ENCODE measurements at places on chromosomes 1 and 21.

- H3K4me3 ChIP-seq: no peak overlapping the region
- H3K4me1 ChIP-seq: no peaks in the 10 kb centered on the region
- H3K27me3 ChIP-seq: peaks cover 5% of the 10 kb centered on the region
- H3K27ac ChIP-seq: no peak overlapping the region
- no peaks in the 10 kb centered on the region for H3K36me3 ChIP-seq
These were observed 7.0 kb downstream of the OR14I1 start for GRCh38 chr1:248695451-248696132.

DNA sequence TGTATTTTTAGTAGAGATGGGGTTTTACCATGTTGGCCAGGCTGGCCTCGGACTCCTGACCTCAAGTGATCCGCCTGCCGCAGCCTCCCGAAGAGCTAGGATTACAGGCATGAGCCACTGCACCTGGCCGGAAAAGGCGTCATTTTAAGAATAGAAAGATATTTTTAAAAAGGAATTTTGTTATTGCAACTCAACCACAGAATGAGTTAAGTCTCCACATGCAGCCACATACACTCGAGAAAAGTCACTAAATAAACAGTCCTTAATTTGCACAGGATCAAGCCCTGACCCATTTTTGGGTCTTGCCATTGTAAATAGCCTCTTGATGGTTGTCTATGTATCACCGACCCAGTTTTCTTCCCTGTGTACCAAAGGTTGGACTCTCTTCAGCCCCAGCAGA lies 85.5 kb downstream of the FBXO2 start:
- H3K4me1 ChIP-seq: no peaks in the 10 kb centered on the region
- H3K36me3 ChIP-seq: no peaks in the 10 kb centered on the region
- no peak overlapping the region for H3K4me3 ChIP-seq
- H3K27me3 ChIP-seq: no peaks in the 10 kb centered on the region
- no peak overlapping the region for H3K27ac ChIP-seq

GRCh38 chr1:64116537-64116936 lies 86.9 kb upstream of the UBE2U start:
- no peak overlapping the region for H3K4me3 ChIP-seq
- no peaks in the 10 kb centered on the region for H3K36me3 ChIP-seq
- H3K4me1 ChIP-seq: no peaks in the 10 kb centered on the region
- H3K27me3 ChIP-seq: no peaks in the 10 kb centered on the region
- DNase-seq: no peak
- no peak overlapping the region for H3K27ac ChIP-seq

DNA sequence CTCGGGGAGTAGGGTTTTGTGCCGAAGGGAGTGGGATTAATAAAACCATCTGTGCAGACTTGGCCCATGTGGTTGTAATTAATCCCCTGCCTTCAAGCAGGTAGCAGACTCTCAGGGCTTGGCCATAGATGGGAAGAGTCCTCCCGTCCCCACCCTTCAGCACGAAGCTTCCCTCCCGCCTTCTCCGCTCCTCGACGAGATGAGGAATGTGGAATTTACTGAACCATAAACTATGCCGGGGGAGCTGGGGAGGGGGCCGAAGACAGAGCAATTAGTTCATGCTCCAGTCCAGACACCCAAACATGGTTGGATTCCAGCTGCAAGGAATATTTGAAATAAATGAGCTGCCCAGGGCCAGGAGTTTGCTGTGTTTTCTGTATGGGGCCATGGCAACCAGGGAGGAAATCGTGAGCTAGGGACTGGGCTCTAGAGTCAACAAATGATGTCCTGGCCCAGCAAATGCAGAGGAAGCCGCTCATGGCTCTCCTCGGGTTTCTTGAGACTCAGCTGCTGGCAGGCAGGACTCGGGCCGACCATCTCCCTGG lies 78.8 kb downstream of the SPSB1 start:
- H3K4me1 ChIP-seq: no peaks in the 10 kb centered on the region
- no peaks in the 10 kb centered on the region for H3K27me3 ChIP-seq
- peaks cover 8% of the 10 kb centered on the region for H3K36me3 ChIP-seq
- H3K4me3 ChIP-seq: no peak overlapping the region

GRCh38 chr1:117466761-117467160 lies 99.5 kb downstream of the MAN1A2 start:
- H3K27ac ChIP-seq: no peak overlapping the region
- H3K36me3 ChIP-seq: no peaks in the 10 kb centered on the region
- H3K4me1 ChIP-seq: no peaks in the 10 kb centered on the region
- no peak overlapping the region for H3K4me3 ChIP-seq
- DNase-seq: no peak
- H3K27me3 ChIP-seq: no peaks in the 10 kb centered on the region

GRCh38 chr1:232737917-232738316 lies 67.3 kb upstream of the MAP10 start:
- H3K27me3 ChIP-seq: no peaks in the 10 kb centered on the region
- H3K27ac ChIP-seq: no peak overlapping the region
- no peaks in the 10 kb centered on the region for H3K4me1 ChIP-seq
- H3K4me3 ChIP-seq: no peak overlapping the region
- no peak for DNase-seq

DNA sequence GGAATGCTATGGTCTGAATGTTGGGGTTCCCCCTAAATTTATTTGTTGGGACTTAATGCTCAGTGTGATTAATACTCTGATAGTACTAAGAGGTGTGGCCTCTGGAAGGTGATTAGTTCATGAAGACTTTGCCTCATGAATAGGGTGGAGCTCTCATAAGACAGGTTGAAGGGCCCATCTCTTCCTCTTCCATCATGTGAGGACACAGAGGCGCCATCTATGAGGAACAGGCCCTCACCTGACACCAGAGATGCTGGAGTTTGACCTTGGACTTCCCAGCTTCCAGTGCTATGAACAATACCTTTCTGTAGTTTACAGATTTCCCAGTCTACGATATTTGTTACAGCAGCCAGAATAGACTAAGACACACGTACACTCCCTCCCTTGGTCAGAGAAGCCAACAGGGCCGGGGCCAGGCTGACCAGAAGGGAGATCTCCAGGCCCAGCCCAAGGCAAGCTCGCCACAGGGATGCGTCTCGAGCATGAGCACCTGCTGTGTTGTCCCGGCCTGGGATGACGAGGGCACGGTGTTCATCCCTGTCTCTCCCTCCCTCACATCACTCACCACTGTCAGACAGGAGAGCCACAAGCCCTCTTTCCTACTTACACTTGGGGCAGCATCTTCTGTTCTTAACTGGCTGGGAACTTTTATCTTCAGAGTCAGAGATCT lies 4.7 kb upstream of the ABCG1 start:
- H3K4me1 ChIP-seq: peaks cover 5% of the 10 kb centered on the region
- no peak overlapping the region for H3K4me3 ChIP-seq
- DNase-seq: peak; percentile 4

GRCh38 chr1:226355669-226356551 lies 46.9 kb upstream of the LIN9 start:
- no peak overlapping the region for H3K27ac ChIP-seq
- no peaks in the 10 kb centered on the region for H3K36me3 ChIP-seq
- no peak for DNase-seq
- no peaks in the 10 kb centered on the region for H3K4me1 ChIP-seq

- H3K4me1 ChIP-seq: no peaks in the 10 kb centered on the region
- no peaks in the 10 kb centered on the region for H3K27me3 ChIP-seq
- H3K4me3 ChIP-seq: no peak overlapping the region
- DNase-seq: no peak
- no peaks in the 10 kb centered on the region for H3K36me3 ChIP-seq
These were observed 160.7 kb upstream of the POU3F1 start for GRCh38 chr1:38207275-38207674.

GRCh38 chr1:192698731-192699130 lies 62.8 kb downstream of the RGS13 start:
- H3K4me1 ChIP-seq: peaks cover 16% of the 10 kb centered on the region
- no peaks in the 10 kb centered on the region for H3K36me3 ChIP-seq
- H3K27me3 ChIP-seq: no peaks in the 10 kb centered on the region
- H3K4me3 ChIP-seq: no peak overlapping the region

- H3K4me3 ChIP-seq: peak overlapping the region; percentile 90
- DNase-seq: peak; percentile 40
- no peaks in the 10 kb centered on the region for H3K27me3 ChIP-seq
- H3K4me1 ChIP-seq: peaks cover 19% of the 10 kb centered on the region
- H3K27ac ChIP-seq: peak overlapping the region; percentile 74
These were observed 722 bp downstream of the NPHP4 start for GRCh38 chr1:5991381-5992025.

- H3K4me3 ChIP-seq: no peak overlapping the region
- H3K4me1 ChIP-seq: peaks cover 38% of the 10 kb centered on the region
- no peaks in the 10 kb centered on the region for H3K27me3 ChIP-seq
- H3K36me3 ChIP-seq: peaks cover 15% of the 10 kb centered on the region
These were observed 24.4 kb downstream of the PLXNA2 start for GRCh38 chr1:208219659-208220282.

GRCh38 chr1:32962248-32962896 lies 2.2 kb downstream of the RNF19B start:
- DNase-seq: no peak
- H3K27me3 ChIP-seq: no peaks in the 10 kb centered on the region
- H3K36me3 ChIP-seq: no peaks in the 10 kb centered on the region
- no peak overlapping the region for H3K27ac ChIP-seq
- H3K4me3 ChIP-seq: no peak overlapping the region

GRCh38 chr1:182635871-182636270 lies 31.7 kb upstream of the RGS16 start:
- H3K27me3 ChIP-seq: no peaks in the 10 kb centered on the region
- H3K4me1 ChIP-seq: no peaks in the 10 kb centered on the region
- no peak for DNase-seq

- H3K27ac ChIP-seq: no peak overlapping the region
- H3K36me3 ChIP-seq: no peaks in the 10 kb centered on the region
- H3K4me3 ChIP-seq: no peak overlapping the region
- no peak for DNase-seq
- H3K27me3 ChIP-seq: no peaks in the 10 kb centered on the region
- H3K4me1 ChIP-seq: no peaks in the 10 kb centered on the region
These were observed 153.3 kb upstream of the C8B start for GRCh38 chr1:57118948-57119603.

- H3K36me3 ChIP-seq: no peaks in the 10 kb centered on the region
- no peak overlapping the region for H3K27ac ChIP-seq
- peaks cover 25% of the 10 kb centered on the region for H3K4me1 ChIP-seq
- no peak for DNase-seq
These were observed 28.6 kb downstream of the UAP1 start for GRCh38 chr1:162590101-162590500.

GRCh38 chr1:214747050-214747635 lies 144.1 kb downstream of the CENPF start:
- H3K4me3 ChIP-seq: no peak overlapping the region
- no peaks in the 10 kb centered on the region for H3K4me1 ChIP-seq
- no peak for DNase-seq

- H3K4me3 ChIP-seq: no peak overlapping the region
- H3K27me3 ChIP-seq: no peaks in the 10 kb centered on the region
- no peaks in the 10 kb centered on the region for H3K36me3 ChIP-seq
- peaks cover 33% of the 10 kb centered on the region for H3K4me1 ChIP-seq
- DNase-seq: no peak
- H3K27ac ChIP-seq: no peak overlapping the region
These were observed 2.4 kb downstream of the NTRK1 start for GRCh38 chr1:156862997-156863599.

DNA sequence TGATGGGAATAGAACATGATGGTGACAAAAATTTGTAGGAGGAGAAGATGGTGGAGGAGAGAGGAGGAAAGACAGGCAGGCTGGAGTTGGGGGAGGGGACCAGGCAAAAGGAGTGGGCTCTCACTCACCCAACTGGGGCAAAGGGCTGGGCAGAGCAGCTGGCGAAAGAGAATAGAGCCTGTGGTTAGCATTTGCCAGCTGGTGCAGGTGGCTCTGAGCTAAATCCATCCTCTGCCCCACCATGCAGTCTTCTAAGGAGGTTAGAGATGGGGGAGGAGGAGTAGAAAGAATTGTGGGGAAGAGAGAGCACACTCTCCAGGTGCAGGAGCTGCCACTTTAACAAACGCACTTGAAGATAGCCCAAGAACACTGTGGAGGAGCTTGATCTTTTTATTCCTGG lies 27.6 kb upstream of the SLAMF1 start:
- H3K4me3 ChIP-seq: no peak overlapping the region
- DNase-seq: no peak
- no peaks in the 10 kb centered on the region for H3K27me3 ChIP-seq

DNA sequence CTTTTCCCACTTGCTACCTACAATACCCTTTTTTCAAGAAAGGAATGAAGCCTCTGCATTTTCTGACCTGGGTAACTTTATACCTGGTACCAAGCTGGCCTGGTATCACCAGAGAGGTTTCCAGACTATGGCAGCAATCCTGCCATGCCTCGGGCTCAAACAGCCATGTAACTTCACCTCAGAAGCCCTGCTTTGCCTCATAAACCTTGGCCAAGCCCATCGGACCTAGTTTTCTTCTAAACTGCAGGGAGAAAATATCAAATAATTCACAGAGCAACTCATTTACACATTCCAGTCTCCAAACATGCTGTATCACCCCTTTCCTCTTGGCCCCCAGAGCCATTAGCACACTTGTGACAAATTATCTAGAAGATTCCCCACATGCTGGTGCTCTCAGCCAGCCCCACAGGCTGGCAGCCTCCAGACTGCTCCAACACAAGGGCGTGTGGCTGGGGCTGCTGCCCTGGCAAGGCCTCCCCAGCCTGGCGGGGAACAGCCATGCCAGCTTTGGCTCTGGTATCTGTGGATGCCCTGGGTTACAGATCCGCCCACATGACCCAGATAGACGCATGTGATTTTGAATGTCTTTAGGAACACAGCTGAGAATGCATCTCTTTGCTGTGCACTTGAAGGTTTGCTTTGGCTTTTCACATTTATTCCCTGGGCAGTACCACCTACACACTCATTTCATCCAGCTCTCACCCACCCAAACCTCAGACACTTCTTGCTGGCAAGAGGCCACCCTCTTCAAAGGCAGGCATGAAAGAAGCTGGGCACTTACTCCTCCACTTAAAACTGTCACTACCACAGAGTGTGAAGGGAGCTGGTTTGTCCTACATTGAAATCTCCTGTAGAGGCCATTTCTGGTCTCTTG lies 70.0 kb upstream of the BCAR3 start:
- H3K27me3 ChIP-seq: no peaks in the 10 kb centered on the region
- no peak for DNase-seq
- H3K27ac ChIP-seq: no peak overlapping the region
- H3K4me3 ChIP-seq: no peak overlapping the region
- H3K4me1 ChIP-seq: peaks cover 5% of the 10 kb centered on the region

DNA sequence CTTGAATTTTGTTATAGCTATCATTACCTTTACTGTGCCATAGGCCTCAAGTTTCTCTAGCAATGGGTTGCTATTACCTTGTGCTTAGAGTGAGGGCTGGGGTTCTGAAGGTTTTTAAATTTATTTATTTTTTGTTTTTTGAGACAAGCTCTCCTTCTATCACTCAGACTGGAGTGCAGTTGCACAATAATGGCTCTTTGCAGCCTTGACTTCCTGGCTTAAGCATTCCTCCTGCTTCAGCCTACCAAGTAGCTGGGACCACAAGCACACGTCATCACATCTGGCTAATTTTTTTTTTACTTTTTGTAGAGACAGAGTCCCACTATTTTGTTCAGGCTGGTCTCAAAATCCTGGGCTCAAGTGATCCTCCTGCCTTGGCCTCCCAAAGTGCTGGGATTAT lies 41.5 kb downstream of the SNX27 start:
- no peak overlapping the region for H3K27ac ChIP-seq
- DNase-seq: peak; percentile 34
- H3K4me1 ChIP-seq: no peaks in the 10 kb centered on the region

- no peak for DNase-seq
- H3K36me3 ChIP-seq: no peaks in the 10 kb centered on the region
- no peaks in the 10 kb centered on the region for H3K4me1 ChIP-seq
- no peak overlapping the region for H3K4me3 ChIP-seq
- H3K27ac ChIP-seq: no peak overlapping the region
These were observed 736.9 kb upstream of the ADAMTS5 start for GRCh38 chr21:27703791-27704190.
